ENCODE measurements at places on chromosomes 3 and 15.

- DNase-seq = no peak
Observed at GRCh38 chr15:89416339-89417183, 79.8 kb downstream of the RHCG start.

GRCh38 chr3:156685752-156686151 is 11.4 kb downstream of the TIPARP start:
- no peak for DNase-seq

GRCh38 chr3:15120986-15121385 is 22.0 kb upstream of the RBSN start:
- peak; percentile 86 for DNase-seq

GRCh38 chr3:94619643-94620042 is 556.8 kb downstream of the NSUN3 start:
- DNase-seq = no peak

GRCh38 chr3:150411546-150411945 is 3.4 kb downstream of the TSC22D2 start:
- no peak for DNase-seq

GRCh38 chr3:40780925-40781406 is 256.2 kb downstream of the ZNF621 start:
- DNase-seq = peak; percentile 89

DNA sequence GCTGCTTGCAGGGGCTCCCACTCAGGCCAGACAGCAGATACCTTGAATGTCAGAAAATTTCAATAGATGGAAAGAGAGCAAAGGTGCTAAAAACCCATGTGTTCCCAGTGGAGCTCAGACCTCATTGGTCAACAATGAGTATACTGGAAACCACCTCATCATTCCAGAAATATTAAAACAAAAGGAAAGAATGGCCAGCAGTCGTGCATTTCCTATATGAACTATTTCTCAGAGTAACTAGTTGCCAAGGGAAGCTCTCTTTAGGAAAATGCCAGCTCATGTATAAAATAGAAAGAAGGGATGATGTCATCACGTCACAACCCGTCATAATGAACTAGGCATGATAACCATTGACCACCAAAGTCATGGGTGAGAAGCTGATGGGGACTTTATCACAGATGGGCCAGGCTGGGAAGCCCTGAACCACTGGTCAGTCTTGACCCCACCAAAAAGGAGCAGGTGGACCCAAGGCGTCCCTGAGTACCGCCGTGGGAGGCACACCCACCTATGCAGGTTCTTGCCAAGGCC is 17.5 kb downstream of the DNAJB8 start:
- no peak for DNase-seq
